ENCODE measurements at places on chromosomes 6 and 20.

GRCh38 chr6:129857838-129858237 is 3.3 kb downstream of the TMEM244 start:
- no peak for DNase-seq

DNA sequence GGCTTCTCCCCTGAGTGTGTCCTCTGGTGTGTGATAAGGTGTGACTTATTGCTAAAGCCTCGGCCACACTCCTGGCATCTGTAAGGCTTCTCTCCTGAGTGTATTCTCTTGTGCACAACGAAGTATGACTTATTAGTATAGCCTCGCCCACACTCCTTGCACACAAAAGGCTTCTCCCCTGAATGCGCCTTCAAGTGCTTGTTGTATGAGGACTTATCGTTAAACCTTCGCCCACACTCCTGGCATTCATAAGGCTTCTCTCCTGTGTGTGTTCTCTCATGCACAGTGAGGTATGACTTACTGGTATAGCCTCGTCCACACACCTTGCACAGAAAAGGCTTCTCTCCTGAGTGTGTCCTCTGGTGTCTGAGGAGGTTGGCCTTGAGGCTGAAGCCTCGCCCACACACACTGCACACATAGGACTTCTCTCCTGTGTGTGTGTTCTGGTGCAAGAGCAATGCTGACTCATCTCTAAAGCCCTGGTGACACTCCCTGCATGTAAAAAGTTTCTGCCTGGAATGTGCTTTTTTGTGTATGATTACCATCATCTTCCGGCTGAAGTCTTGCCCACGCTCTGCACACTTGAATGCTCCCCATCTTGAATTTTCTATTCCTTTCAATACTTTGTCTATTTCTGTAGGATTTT is 20.4 kb downstream of the ZNF337 start:
- DNase-seq, result no peak

DNA sequence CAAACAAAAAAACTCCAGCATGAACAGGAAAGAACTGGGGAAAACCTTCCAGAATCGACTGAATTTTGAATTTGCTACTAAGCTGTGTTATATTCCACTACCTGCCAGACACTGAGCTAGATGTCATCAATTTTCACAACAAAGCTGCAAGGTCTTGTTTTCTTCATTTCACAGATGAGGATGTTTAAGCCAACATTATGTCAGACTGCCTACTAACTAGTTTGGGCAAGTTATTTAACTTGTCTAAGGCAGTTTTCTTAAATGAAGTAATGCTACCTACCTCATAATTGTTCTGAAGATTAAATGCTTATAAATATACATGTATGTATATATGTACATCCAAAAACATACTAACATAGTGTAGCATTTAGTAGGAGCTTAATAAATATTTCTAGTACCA is 144.4 kb downstream of the MMS22L start:
- no peak for DNase-seq

DNA sequence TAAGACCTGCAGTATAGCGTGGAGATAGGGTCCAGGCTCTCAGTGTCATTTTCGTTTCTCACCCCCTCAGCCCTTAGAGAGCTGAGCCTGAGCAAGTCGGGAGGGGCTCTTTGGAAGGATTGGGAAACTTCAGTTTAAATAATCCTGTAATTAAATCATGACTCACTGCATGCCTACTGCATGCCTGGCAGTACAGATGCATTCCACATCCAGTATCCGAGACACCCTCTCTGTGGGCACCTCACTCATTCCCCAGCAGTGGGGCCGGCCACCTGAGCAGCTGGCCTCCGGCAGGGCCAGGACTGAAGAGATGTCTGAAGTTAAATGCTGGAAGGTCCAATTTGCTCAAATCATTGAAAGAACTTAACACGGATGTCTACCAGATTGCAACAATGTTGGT is 316.6 kb downstream of the THBS2 start:
- DNase-seq, result no peak

DNA sequence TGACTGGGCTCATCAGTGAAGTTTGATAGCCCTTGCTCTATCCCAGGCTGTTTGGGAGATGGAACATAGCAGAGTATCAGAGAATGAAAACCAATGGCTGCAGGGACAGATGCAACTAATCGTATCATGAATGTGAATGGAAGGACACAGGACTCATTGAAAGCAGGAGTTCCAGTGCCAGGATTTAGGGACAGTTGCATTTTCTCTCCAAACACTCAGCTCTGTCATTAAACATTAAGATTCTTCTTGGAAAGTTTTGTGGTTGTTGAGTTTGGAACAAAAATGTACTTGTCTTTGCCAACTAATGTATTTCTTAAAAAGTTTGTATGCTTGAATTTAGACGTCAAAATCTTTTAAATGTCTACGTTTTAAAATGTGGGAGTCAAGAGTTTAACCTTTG is 31.0 kb upstream of the GSTA5 start:
- DNase-seq, result no peak

DNA sequence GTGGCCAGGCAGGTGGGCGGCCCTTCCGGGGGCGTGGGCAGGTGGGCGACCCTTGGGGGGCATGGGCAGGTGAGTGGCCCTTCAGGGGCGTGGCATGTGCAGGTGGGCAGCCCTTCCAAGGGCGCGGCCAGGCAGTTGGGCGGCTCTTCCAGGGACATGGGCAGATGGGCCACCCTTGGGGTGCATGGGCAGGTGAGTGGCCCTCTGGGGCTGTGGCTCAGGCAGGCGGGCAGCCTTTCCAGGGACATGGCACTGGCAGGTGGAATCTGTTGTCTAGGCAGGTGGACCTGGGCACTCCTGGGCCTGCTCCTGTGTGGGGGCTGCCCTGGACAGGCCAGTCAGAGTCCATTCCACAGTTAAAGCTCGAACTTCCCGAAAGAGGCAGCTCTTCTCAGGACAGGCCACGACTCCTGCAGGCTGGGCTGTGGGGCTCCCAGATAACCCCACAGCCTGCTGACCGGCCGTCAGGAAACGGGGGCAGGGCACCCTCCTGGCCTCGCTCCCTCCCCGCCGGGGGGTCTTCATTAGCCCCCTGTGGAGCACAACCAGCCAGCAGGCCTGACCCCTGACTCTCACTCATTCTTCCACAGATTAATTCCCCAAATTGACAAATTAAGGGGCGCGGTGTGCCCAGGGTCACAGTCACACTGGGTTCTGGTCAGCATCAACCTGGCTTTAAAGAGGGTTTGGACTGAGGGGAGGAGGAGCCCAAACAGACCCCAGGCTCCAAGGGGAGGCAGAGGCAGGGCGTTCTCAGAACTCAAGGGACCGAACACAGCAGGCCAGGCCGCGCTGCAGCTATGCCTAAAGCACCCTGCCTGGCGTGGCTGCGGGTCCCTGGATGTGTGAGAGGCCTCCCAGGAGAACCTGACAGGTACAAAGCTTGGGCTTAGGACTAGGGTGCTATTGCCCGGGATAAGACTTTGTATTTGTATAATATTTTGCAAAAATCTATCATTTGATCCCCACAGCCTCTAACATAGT is 130.0 kb downstream of the DLL1 start:
- no peak for DNase-seq

DNA sequence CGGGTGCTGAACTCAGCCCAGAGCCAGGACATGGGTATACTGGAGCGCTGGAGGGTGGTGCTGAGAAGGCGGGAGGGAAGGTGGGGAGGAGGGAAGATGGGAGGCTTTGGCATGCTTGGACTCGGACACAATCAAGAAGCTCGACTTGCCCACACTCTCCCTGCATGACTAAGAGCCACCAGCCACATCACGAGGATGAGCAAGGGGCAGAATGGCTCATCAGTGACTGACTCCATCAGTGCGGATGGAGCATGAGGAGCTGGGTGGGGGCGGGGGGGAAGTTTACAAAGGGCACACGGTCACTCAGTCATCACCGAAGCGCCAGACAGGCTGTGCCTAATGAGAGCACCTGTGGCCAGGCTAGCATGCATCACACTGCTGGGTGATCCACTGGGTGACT is 222.8 kb downstream of the KIF16B start:
- no peak for DNase-seq

- no peak for DNase-seq
These were observed 452.1 kb downstream of the GRIK2 start for GRCh38 chr6:101845621-101846020.

DNA sequence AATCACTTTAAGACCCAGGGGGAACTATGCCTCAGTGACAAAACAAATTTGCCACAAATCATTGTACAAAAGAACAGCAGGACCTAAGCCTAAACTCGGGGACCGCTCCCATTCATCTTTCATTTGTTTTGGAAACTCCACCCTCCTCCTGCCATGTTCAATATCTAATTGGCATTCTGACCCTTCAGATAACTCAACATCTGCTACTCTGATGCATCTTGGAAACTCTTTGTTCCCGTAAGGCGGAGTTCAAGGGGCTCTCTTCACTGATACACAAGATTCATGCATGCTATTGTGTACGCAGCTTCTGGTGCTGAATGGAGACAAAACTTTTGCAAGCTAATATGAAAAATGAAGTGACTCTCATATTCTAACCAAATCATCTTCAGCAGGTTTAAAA is 187.6 kb downstream of the ZFP64 start:
- no peak for DNase-seq

DNA sequence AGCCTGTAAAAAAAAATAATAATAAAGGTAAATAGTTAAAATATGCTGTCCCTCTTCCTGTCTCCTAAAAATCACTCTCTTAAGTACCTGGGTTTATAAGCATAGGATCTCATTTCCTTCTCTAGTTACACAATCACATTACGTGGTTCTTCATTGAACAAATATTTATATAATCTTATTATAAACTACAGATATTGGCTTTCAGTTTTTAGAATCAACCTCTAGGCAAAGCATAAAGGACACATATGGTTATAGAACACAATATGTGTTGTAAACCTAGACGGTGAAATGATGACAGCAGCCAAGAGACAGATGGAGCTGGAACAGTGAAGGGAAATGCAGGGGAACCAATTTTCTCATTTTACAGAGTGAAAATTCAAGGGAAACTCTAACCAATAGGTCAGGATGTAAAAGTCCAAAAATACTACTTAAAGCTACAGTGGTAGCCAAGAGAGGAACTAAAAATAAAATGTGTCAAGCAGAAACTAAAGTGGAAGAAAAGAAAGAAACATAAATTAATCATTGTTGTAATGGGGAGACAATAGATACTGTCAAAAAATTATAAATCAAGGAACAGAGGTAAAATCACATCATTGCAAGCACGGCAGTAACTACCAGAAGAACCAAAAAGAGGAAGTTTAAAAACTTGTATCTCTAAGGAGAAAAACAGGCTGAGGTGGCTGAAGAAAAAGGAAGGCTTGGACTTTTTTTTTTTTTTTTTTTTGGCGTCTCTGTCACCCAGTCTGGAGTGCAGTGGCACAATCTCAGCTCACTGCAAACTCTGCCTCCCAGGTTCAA is 82.8 kb upstream of the CDYL start:
- no peak for DNase-seq

- DNase-seq, result no peak
These were observed 36.5 kb downstream of the MAFB start for GRCh38 chr20:40652441-40652987.

GRCh38 chr6:69863766-69864165 is 2.6 kb upstream of the COL19A1 start:
- no peak for DNase-seq

- DNase-seq, result no peak
These were observed 1.4 kb upstream of the SLC13A3 start for GRCh38 chr20:46652699-46653098.

- no peak for DNase-seq
These were observed 84.8 kb downstream of the NCR2 start for GRCh38 chr6:41420186-41420585.
